ENCODE measurements at places on chromosomes 12 and 14.

DNA sequence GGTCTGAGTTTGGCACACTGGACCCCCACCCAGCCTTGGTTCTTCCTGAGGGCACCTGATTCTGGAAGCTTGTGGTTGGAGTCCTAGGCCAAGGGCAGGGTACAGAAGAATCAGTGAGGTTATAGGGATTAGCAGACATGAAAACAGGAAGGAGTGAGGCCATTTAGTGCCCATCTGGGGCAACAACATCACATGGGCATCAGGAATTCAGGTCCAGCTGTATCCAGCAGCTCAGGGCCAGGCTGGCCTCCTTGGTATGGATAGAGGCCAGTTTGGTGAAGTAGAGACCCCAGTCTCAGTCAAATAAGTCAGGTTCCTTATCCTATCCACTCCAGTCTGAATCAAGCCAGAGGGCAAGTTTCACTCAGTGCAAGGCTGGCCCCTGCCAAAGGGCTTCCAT is 36.2 kb downstream of the RASAL1 start:
- H3K36me3 ChIP-seq, result no peaks in the 10 kb centered on the region
- H3K27me3 ChIP-seq, result peaks cover 72% of the 10 kb centered on the region
- H3K27ac ChIP-seq, result no peak overlapping the region
- no peak overlapping the region for H3K4me3 ChIP-seq

DNA sequence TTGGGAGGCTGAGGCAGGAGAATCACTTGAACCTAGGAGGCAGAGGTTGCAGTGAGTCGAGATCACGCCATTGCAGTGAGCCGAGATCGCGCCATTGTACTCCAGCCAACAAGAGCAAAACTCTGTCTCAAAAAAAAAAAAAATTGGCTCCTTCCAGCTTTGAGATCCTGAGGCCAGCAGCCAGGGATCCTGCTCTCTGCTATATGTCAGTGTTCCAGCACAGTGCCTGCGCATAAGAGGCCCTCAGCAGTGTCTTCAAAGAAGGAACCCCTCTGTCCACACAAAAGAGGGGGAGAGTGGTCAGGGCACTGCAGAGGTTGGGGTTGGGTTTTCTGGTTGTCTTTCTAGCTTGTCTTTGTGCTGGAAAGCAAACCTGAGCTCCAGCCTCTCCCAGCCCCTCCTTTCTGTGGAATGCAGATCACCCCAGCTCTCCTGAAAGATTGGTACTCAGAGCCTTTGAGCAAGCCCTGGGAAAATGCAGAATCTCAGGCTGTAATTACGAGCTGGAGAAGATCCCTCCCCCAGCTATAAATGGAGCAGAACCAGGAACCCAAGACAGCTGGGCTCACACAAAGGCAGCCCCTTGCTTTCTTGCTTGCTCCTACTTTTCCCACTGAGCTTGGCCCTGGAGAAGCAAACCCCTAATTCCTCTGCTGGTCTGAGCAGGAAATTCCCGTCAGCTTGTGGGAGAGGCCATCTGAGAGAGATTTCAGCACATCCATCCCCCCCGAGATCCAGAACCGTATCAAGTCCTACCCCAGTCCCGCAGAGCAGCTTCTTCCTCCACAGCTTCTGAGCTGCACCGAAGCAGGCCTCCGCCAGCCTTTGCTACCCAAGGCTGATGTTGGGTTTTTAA is 205.7 kb downstream of the ZFP36L1 start:
- H3K4me1 ChIP-seq, result peaks cover 63% of the 10 kb centered on the region
- no peaks in the 10 kb centered on the region for H3K27me3 ChIP-seq
- no peak for DNase-seq
- peak overlapping the region; percentile 74 for H3K27ac ChIP-seq

- no peak overlapping the region for H3K27ac ChIP-seq
- no peaks in the 10 kb centered on the region for H3K27me3 ChIP-seq
- H3K4me3 ChIP-seq, result no peak overlapping the region
- H3K36me3 ChIP-seq, result no peaks in the 10 kb centered on the region
Measured at GRCh38 chr12:106919910-106920544, 35.7 kb upstream of the TMEM263 start.

GRCh38 chr12:67533159-67533558 is 115.4 kb upstream of the DYRK2 start:
- no peak overlapping the region for H3K27ac ChIP-seq
- no peak overlapping the region for H3K4me3 ChIP-seq

DNA sequence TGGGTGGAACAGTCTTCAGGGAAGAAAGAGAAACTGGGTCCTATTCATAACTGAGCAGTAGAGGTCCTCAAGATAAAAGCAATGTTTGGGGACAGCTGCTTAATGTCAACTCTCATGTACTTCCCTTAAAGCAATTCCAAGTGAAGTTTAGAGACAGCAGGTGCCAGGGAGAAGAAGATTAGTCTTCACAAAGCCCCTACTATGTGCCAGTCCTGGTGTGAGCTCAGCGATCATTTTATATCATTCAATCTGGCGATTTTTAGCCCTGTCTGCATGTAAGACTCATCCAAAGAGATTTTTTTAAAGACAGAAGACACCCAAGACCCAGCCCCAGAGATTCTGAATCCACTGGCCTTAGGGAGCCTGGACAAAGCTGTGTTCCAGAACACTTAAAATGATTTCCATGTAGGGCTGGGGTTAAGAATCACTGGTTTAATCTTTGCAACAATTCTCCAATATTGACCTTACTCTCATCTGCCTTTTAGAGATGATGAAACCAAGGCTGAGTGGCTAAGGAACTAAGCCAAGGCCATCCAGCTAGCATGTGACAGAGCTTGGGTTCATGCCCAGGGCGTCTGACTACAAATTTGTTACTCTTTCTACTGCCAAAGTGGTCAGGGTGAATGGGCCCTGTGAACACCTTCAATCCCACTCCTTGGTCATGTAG is 404.5 kb upstream of the TBX3 start:
- no peak overlapping the region for H3K4me3 ChIP-seq
- peaks cover 5% of the 10 kb centered on the region for H3K27me3 ChIP-seq
- DNase-seq, result peak; percentile 22
- H3K4me1 ChIP-seq, result no peaks in the 10 kb centered on the region
- no peaks in the 10 kb centered on the region for H3K36me3 ChIP-seq

DNA sequence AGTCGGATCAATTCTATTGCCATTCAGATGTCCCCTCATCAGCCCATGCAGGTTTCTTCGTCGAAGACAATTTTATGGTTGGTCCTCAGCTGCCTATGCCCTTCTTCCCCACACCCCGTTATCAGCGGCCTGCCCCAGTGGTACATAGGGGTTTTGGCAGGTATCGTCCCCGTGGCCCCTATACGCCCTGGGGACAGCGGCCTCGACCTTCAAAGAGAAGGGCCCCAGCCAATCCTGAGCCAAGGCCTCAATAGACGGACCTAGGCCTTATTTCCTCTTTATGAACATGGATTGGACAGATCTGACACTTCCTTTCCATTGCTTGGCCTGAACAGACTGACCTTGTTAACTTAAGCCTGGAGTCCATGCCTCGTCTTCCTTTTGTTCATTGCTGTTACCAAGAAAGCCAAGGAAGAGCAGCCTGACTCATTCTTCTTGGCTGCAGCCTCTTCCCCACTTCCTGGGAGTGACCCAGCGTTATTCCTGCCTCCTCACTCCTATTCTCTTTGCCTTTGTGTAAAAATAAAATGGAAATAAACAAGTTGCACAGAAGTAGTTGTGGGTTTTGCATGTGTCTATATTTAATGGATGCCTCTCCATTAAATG is 156.5 kb upstream of the AMIGO2 start:
- no peak overlapping the region for H3K4me3 ChIP-seq
- H3K4me1 ChIP-seq, result peaks cover 3% of the 10 kb centered on the region
- no peaks in the 10 kb centered on the region for H3K36me3 ChIP-seq
- no peak for DNase-seq

DNA sequence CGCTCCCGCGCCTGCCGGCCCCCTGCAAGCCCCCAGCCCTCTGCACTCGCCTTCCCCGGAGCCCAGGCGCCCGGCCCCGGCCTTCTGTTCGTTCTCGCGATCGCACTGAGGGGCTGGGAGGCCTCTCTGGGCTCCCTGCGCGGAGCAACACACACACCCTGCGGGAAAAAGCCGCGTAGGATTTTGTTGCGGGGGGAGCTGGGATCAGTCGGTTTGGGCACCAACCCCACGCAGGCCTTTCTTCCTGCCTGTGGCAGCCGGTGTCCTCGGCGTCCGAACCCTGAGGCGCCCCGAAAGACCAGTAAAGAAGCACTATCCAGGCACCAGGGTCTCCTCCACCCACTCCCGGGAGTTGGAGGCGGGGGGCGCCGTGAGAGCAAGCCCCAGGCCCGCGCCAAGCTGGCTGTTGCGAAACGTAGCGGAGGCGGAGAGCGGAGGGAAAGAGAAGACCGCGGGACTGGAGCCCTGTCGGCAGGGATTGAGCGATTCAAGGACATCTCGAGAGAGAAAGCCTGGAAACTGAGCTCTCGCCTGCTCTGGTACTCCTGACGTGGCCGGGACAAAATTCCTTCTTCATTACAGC is 1.9 kb upstream of the HOXC5 start:
- H3K27ac ChIP-seq, result no peak overlapping the region
- H3K4me3 ChIP-seq, result peak overlapping the region; percentile 47
- H3K4me1 ChIP-seq, result peaks cover 38% of the 10 kb centered on the region
- H3K27me3 ChIP-seq, result peaks cover 100% of the 10 kb centered on the region
- no peaks in the 10 kb centered on the region for H3K36me3 ChIP-seq

- no peak for DNase-seq
- no peaks in the 10 kb centered on the region for H3K27me3 ChIP-seq
- H3K4me3 ChIP-seq, result peak overlapping the region; percentile 94
- peak overlapping the region; percentile 89 for H3K27ac ChIP-seq
Measured at GRCh38 chr14:44963775-44964380, 1.9 kb downstream of the TOGARAM1 start.

Data from left ventricle myocardium inferior (tissue), 1 donor.